ENCODE measurements at places on chromosomes 11 and 22.

GRCh38 chr11:123429336-123429735 lies 733 bp upstream of the GRAMD1B start:
- no peak for DNase-seq

DNA sequence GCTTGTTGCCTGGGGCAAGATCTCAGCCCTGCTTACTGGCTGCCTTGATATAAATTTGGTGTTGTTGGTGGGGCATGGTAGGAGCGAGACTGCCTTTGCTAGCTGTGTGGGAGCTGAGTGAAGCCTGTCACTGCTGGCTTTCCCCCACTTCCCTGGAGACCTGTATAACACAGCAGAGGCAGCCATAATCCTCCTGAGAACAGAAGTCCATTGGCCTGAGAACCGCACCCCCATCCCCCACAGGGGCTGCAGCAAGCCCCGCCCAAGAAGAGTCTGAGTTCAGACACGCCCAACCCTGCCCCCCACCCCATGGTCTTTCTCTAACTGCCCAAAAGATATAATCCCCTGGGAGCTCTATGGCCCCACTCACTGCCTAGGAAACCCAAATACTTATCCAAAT lies 39.2 kb upstream of the ARHGAP42 start:
- DNase-seq, result no peak

DNA sequence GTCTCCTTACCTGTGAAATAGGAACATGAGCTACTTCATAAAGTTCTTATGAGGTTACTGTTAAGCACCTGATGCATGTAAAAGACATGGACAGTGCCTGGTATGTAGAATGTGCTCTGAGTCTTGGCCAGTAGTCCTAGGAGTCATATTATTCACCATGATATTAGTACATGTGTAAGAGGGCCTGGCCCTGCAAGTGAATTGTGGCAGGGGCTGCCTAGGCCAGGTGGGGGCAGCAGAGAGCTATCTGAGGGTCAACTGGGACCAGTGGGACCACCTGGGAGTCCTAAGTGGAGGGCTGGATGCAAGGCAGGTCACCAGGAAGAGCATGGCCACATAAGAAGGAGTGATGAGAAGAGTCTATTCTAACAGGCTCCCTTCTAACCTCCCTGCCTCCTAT lies 529.5 kb downstream of the SOX6 start:
- DNase-seq, result no peak

DNA sequence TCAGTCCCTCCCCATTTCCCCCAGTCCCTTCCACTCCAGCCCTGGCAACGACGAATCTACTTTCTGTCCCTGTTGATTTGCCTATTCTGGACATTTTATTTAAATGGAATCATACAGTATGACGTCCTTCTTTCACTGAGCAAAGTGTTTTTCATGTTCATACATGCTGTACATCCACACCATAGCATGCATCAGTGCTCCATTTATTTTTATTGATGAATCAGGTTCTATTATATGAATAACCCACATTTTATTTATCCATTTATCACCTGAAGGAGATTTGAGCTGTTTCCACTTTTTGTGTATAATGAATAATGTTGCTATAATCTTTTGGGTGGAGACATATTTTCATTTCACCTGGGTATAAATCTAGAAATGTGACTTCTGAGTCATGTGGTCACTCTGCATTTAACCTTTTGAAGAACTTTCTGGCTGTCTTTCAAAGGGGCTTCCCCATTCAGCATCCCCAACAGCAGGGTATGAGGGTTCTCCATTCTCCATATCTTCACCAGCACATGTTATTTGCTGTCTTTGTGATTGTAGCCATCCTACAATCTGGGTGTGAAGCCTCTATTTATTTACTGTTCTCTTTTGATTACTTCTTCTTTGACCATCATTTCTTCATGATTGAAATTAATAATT lies 531.7 kb downstream of the ETS1 start:
- no peak for DNase-seq

DNA sequence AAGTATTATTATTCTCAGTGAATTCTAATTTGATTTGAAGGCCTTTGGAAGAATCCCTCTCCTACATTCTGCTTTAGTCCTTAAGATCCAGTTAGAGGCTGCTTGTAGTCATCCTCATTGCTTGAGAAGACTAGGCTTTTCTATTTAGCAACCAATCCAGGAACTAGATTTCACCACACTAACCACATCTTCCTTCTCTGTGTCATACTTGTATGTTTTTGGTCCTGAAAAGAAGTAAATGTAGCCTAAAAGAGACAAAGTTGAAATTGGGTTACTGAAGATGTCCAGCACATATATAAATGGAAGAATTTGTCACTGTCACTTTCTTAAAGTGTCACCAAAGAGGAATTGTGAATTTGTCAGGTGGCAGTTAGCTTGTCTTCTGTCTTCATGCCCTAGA lies 46.6 kb upstream of the MMP7 start:
- DNase-seq, result no peak

- no peak for DNase-seq
Measured at GRCh38 chr22:19042285-19043120, 79.7 kb downstream of the DGCR2 start.

- no peak for DNase-seq
Measured at GRCh38 chr22:45544588-45545170, 42.0 kb downstream of the FBLN1 start.

DNA sequence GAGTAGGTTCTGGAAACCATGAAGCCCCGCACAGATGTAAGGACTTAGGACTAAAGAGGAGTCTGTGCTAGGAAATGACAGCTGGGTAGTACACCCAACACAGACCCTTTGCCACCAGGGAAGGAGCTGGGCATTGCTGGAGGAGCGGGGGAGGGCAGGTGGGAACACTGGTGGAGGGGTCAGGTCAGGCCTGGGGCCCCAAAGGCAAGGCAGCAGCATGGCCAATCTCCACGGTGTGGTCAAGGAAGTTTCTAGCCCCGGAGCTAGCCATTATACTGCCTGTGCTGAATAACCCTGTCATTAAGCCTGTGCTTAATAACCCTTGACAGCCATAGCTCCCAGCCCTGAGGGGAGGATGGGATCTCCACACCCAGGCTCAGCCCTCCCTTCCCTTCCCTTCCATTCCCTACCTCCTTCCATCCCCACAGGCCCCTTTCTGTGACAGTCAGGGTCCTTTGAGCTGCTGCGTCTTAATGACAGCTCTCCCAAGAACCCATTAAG lies 2.1 kb downstream of the TMPRSS4 start:
- DNase-seq, result no peak

- no peak for DNase-seq
Measured at GRCh38 chr22:40620464-40621046, 16.0 kb downstream of the MRTFA start.

DNA sequence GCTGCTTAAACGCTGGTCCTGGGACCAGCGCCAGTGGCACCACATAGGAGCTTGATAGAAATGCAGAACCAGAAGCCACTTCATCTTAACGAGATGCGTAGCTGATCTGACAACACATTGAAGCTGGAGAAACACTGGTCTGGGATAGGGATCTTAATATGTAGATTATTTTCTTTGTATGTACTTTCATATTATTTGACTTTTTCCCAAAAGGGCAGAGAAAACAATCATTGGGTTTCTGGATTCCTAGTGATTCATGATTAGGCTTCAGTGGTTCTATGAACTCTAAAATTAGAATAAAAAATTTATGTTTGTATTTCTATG lies 12.3 kb downstream of the MPEG1 start:
- no peak for DNase-seq

DNA sequence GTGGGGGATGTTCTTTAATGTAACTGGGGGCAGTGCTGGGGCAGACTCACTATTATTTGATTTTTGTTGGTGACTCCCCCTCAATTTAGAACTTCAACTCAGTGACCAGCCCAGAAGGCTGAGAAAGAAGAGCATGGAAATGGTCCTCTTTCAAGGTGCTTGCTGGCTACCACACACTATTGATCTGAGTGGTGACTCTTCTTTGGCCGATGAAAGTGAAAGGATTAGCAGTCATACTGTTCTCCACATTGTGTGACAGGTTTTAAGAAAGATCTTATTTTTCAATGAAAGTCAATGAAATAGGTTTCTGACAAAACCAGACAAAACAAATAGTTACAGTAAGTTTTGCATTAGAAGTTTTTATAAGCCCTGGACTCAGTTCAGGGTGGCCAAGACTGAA lies 29.9 kb downstream of the NLRP14 start:
- no peak for DNase-seq

DNA sequence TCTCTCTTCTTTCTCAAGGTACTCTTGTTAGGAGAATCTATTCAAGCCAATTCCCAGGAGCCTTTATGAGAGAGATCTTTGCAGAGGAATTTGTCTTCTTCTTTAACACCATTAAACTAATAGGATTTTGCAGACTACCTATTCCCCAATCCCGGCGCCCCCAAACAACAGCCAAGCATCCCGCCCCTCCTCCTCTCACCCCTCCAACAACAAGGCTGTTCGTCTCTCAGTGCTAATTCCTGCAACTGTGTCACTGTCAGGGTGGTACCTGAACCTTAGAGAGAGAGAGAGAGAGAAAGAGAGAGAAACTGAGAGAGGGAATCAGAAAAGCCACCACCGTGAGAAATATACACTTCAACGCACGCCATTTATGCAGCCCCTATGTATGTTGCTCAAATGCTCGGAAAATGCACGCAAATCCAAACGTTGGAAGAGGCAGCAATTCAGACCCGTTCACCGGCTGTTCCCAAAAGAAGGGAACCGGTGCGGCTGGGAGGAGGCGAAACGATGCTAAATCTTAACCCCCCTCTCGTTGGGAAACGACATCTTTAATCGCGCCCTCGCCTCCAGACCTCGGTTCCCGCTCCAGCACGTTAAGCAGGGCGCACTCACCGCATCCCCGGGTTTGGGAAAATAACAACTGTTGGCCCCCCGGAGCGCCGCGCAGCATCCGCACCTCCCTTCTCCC lies 961 bp downstream of the KCNA4 start:
- no peak for DNase-seq

DNA sequence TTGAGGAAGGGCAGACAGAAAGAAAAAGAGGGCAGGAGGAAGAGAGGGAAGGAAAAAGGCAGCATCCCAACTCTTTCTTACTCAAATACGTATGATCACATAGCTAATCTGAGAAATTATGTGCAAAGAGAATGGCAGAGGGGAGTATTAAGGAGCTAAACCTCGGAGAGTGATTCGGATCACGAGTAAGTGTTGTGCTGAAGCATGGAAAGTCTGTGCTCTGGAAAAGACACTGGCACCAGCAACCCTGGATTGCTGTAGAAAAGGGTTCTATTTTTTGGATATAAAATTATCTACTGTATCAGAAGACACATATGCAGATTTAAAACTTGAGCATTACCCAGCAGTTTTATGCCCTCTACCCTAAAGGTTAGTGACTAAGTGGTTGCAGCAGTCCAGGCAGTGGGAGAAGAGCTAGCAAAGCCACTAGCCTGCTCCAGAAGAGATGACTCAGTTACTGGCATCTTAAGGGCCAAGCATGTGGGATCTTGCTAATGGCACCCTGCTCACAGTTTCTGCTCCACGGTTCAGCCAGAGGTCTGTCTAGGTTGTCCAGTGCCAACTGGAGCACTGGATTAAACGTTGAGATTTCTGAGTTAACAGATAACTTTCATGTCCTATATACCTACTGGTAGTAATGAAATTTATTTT lies 151.7 kb downstream of the SWAP70 start:
- DNase-seq, result no peak

- DNase-seq, result no peak
Measured at GRCh38 chr11:128889657-128890213, 1.4 kb upstream of the KCNJ5 start.

GRCh38 chr11:14021738-14022137 lies 59.2 kb downstream of the SPON1 start:
- DNase-seq, result no peak

DNA sequence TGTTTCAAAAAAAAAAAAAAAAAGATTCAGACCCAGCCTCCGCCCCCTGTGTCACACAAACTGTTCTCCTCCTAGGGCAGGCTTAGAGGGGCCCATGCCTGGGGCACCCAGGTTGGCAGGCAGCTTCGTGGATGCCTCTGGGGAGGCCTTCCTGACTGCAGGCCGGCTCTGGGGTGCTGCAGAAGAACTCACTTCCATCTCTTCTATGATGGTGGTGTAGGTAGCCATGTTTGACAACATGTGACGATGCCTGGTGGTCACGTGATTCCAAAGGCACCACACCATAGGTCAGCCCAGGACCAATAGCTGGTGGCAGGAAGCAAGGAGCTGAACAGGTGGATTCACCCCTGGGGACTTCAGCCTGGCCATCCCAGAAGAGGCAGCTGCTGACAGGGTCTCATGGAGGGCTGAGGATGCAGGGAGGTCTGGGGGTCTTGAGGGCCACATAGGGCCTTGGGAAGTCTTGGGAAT lies 24.1 kb upstream of the CELSR1 start:
- DNase-seq, result no peak

DNA sequence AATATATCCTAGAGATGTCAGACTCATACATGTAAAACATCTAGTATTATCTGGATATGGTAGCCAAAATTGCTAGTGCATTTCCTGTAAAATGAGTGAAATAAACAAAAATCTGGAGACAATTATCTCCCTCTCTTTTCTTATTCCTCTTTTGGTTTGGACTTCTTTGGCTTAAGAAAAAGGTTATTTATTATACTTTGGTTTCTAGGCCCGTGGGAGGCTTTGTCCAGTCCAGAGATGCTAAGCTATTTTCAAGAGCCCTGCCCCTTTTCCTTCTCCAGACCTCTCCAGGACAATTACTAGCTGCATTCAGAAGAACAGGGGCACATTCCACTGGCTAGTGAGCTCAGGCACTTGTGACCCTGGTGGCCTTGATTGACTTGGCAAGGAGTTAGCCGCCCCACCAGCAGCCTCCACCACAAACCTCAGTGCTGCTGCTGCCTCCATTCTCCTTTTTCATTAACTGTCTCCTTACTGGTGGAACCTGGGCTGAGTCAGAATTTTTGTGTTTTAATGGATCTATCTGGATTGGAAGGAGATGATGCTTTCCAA lies 747.3 kb upstream of the TENM4 start:
- no peak for DNase-seq

GRCh38 chr11:66216911-66217310 lies 51.5 kb upstream of the RAB1B start:
- no peak for DNase-seq

GRCh38 chr11:119728211-119728626 lies 781 bp downstream of the NECTIN1 start:
- DNase-seq, result no peak

DNA sequence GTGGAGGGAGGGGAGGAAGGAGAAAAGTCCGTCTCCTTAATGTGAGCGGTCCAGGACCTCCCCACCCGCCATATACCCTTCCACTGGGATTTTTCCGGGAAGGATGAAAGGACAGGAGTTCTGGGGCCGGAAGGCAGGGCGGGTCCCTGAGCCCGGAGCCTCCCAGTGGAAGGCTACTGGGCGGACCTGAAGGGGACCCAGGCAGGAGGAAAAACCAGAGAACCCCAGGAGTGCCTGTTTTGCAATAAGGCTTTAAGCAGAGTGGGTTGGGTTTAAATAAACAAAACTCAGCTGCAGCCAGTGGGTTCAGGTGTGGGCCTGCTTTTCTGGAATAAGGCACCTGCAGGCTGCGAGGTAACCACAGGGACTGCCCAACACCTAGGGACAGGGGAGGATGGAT lies 1.7 kb upstream of the CELSR1 start:
- DNase-seq, result no peak

- DNase-seq, result peak; percentile 83
Measured at GRCh38 chr11:64767344-64768299, 7.8 kb upstream of the PYGM start.

GRCh38 chr11:111912535-111912934 lies at the start of gene HSPB2:
TSS of gene HSPB2 (plus strand) at chr11:111912734. CDS start at chr11:111912830, 96 bp downstream.
- DNase-seq, result no peak

- DNase-seq, result no peak
Measured at GRCh38 chr11:72132646-72133045, 2.9 kb upstream of the FOLR3 start.

- DNase-seq, result peak; percentile 75
Measured at GRCh38 chr11:554428-555226, 5.9 kb downstream of the LMNTD2 start.

All from activated CD4-positive, alpha-beta T cell treated with anti-CD3 and anti-CD28 coated beads, Interleukin-2, amount 50 U/mL, for 1 hour (primary cell).